ENCODE measurements at places on chromosomes 6 and 20. TPM values are rescaled to one million over a fixed set of nuclear protein-coding genes. Genes with fewer than 3 reads are reported as not detected.

WFDC10B gene
- not detected for total RNA-seq

PLA2G7 gene
- total RNA-seq: not detected

ATP9A gene
- 12.8 TPM for total RNA-seq

KPNA5 gene
- total RNA-seq: 3.2 TPM

RAET1L gene
- not detected for total RNA-seq

PROCR gene
- 70.1 TPM for total RNA-seq

All from pericardium fibroblast (primary cell).